ENCODE measurements at places on chromosomes 1 and 21.

DNA sequence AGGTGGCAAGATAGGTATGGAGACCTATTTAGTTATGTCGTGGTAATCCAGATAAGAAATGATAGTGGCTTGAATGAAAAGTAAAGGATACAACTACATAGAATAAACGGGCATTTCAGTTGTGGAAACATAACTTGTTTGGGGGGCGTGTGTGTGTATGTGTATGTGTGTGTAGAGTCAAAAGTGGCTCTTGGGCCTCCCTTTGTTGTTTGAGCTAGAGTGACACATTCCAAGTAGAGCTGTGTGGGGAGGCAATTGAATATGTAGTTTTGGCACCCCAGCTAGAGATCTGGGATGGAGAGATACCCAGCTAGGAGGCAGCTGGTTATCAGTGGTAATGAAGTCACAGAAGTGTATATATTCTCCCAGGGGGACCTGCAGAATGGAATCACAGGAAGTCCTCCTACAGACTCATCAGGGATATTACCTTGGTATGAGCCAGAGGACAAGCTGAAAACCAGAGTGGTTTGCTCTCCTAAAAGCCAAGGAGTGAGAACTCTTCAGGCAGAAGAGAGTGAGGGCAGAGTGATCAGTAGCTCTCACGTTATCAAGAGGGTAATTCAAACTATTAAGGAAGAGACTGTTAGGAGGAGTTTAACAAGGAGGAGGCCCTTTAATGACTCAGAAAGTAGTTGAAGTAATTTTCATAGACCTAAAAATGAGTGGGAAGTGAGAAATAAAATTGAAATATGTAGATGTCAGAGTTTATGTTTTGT, 5.1 kb downstream of the CR1L start:
- DNase-seq = no peak

DNA sequence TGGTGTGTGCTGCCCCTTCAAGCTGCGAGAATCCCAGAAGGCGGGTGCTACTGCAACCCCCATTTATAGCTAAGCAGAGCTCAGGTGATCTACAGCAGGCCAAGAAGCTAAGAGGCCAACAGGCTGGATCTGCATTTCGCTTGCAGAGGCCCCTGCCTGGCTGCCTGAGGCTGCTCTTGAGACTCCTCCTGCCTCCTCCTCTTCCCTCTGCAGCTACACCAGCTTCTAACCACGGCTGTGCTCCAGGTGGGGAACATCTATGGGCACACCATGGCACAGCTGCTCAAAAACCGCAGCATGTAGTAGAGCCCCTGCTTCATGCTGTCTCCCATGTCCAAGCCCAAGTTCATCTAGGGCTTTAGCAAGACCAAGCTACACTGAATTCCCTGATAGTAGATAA, 72.9 kb upstream of the ZNF678 start:
- DNase-seq = no peak

DNA sequence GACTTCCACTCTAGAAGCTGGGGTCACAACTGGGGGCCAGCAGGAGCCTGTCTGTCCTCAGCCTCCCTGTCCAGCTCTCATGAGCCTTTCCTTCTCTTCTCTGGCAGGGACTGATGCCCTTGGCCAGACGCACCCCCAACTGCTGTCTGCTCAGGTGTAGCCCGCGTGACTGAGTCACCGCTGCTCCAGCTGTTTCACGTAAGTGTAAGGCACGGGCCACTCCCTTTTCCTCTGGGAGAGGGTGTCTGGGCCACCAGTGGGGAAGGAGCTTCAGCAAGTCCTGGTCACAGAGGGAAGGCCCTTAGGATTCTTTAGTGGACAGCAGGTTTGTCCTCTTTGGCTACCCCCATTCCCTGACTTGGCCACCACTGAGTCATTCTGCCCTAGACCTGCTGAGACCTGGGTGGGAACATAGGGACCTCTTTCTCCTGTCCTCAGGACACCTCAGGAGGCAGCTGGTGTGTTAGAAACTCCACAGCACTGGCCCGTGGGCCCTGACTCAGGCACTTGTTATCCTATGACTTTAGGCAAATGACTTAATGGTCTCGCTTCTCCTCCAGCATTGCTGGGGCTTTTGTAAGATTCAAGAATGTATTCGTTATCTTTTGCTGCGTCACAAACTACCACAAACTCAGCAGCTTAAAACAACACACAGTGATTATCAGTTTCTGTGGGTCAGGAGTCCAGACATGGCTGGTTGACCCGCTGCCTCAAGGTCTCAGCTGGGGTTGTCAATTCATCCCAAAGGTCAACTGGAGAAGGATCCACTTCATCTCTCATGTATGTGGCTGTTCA, 64.8 kb downstream of the FAM163A start:
- DNase-seq = no peak

- DNase-seq = peak; percentile 28
These were observed 223.7 kb upstream of the ADAMTS5 start for GRCh38 chr21:27190601-27191000.

DNA sequence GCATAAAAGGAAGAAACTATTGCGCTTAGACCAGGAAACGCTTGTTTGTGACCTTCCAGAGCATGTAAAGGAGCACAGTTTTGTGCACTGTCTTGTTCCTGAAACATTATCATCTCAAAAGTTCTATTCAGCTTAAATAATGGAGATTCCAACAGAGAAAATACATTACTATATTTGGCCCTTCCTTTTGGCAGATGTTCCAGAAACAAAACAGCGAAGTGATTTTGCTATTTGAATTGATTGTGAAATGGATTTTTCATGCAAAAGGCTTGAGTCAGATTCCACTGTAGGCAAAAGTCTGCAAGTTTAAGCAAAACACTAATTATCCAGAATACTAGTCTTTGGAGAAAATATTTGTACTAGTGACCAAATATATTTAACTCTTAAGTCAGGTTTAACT, 80.3 kb upstream of the PTBP2 start:
- DNase-seq = no peak

GRCh38 chr1:64184003-64184440, 19.4 kb upstream of the UBE2U start:
- DNase-seq = no peak

DNA sequence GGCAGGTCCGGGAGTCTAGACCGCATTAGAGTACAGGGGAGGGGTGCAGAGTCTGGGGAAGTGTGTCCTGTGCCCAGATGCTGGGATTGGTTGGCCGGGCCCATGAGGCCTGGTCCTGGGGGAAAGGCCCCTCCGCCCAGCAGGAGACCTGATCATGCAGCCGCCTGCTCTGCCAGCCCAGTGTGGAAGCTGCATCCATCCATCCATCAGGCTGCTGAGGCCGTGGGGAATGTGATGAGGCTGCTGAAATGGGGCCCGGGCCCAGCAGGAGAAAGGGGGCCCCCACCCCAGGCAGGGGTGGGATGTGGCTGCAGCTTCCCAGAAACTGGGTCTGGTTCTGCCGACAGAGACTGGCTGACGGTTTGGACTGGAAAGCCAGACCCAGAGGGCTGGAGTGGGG, 37.2 kb downstream of the EPHA2 start:
- DNase-seq = no peak

- peak; percentile 44 for DNase-seq
These were observed 24.8 kb downstream of the NOS1AP start for GRCh38 chr1:162094271-162094670.

DNA sequence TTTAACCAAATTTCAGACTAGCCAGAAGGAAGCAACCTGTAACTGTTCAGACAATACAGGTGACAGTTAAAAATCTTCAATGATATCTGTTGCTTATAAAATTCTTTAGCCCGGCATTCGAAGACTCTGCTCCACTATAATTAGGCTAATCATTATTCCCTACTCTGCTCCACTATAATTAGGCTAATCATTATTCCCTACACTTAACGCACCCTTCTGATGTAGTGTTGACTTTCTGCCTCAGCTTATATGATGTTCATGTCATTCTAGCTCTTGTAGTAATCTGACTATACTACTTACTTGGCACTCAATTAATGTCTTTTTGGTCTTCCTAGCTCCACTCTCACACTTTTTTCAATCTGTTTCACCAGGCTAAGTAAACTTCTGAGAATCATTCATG, 13.3 kb downstream of the TESK2 start:
- no peak for DNase-seq

DNA sequence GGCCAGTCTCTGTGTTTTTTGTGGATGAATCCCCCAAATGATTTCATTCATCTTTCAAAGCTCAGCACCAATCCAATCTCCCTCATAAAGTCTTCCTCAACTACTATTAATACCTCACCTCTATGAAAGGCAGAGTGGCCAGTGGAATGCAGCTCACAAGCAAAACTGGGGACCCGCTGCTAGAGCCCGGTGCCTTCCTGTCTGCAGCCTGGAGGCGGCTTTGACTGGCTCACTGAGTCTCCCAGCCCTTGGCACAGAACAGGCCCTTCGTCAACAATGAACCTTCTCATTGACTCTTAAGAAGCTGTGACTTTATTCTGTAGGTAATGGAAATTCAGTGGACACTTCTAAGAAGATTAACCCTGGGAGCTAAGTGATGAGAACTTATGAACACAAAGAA, 86.8 kb upstream of the RAB4A start:
- DNase-seq = no peak

DNA sequence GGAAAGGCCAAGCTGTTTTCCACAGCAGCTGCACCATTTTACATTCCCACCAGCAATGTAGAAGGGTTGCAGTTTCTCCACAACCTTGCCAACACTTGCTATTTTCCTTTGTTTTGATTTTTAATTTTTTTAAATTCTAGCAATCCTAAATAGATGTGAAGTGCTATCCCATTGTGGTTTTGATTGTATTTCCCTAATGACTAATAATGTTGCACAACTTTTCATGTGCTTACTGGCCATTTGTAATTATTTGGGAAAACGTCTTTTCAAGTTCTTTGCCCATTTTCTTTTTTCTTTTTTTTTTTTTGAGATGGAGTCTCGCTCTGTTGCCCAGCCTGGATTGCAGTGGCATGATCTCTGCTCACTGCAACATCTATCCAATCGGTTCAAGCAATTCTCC, 53.9 kb downstream of the VCAM1 start:
- no peak for DNase-seq

- no peak for DNase-seq
These were observed 134.3 kb downstream of the ZP4 start for GRCh38 chr1:237756304-237756967.

- DNase-seq = no peak
These were observed 44.8 kb downstream of the ATP5PO start for GRCh38 chr21:33870768-33871167.

DNA sequence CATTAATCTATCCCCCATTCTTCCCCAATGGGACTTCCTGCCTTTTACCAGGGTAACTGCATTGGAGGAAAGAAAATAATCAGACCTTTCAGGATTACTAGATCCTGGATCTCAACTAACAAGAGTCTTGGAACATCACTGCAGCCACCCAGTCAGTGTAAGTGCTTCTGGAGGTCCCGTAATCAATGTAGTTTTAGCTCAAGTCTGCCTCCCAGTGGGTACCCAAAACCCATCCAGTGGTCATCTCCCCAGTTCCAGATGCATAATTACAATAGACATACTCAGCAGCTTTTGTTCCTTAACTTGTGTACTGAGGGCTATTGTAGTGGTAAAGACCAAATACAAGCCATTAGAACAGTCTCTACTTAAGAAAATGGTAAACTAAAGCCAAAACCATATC, 319.1 kb downstream of the GPATCH2 start:
- no peak for DNase-seq

- no peak for DNase-seq
These were observed 29.5 kb downstream of the CD46 start for GRCh38 chr1:207781312-207781711.

GRCh38 chr1:69673321-69673720, 105.6 kb downstream of the LRRC7 start:
- DNase-seq = no peak

DNA sequence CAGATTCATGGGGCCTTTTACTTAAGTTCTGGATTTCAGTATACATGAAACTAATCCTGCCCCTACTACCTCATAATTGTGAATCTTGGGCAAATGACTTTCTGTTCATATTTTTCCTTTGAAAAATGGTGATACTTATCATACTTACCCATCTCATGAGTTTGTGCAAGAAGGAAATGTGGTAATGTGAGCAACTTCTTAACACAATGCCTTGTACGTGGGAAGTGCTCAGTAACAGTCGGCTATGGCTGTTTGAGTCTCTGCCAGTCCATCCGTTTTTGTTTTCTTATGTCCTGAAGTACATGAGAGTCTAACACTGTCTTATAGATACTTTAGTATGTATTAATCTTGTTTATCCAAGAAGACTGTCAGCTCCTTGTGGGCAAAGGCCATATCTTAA, 86.5 kb downstream of the PATJ start:
- DNase-seq = no peak

GRCh38 chr1:31805318-31805717, 10.5 kb downstream of the SPOCD1 start:
- no peak for DNase-seq

GRCh38 chr1:119293797-119294196, 74.8 kb upstream of the HAO2 start:
- no peak for DNase-seq

- no peak for DNase-seq
These were observed 12.3 kb upstream of the ZSCAN20 start for GRCh38 chr1:33460144-33460543.

GRCh38 chr1:34871443-34872132, 12.0 kb upstream of the SMIM12 start:
- no peak for DNase-seq

DNA sequence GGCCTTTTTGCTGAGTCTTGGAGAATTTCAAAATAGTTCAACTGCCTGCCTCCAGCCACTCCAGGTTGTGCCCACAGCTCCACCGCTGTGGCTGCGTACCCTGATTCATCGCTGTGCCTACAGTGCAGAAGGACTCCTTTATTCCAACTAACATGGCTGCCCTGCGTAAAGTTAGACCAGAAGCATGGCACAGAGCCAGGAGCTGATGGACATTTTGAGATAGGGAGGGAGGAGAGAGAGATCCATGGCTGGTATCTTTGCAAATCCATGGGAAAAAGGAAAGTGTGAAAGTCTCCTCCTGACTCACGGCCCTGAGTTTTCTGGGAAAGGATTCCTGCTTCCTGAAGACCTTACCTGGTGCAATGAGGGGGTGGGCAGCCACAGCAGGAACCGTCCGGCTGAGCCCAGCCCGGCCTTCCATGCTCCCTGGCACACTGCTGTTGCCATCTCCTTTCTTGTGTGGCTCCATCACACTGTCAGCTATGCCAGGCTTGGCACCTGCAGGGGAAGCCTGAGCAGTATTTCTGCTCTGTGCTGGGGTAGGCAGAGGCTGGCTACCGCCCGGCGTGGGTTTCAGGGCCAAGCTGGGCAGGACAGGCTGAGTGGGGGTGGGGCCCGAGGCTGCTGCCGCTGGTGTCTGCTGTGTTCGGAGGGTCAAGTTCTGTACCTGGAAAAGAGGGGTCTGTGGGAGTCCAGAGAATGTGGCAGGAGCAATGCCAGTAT, 46.0 kb upstream of the A3GALT2 start:
- no peak for DNase-seq

GRCh38 chr1:225772323-225772768, 5.3 kb upstream of the SRP9 start:
- DNase-seq = peak; percentile 70

DNA sequence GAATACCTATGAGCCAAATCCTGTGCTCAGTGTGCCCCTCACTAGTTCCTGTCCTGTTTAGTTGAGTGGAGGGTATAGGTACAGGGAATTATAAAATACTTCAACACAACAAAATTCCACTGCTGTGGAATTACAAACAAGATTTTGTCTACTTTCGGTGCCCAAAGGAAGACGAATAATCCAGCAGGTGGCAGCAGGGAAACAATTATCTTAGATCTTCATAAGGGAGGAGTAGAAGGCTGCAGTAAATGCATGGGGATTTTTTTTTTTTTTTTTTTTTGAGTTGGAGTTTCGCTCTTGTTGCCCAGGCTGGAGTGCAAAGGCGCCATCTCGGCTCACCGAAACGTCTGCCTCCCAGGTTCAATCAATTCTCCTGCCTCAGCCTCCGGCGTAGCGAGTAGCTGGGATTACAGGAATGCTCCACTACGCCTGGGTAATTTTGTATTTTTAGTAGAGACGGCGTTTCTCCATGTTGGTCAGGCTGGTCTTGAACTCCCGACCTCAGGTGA, 2.0 kb upstream of the PIP5K1A start:
- DNase-seq = peak; percentile 79
